NCI-H1694 treated with DMSO at 0.1 percent for 48 hours (cell line): ENCODE measurements at places on chromosomes 7 and 10.

- no peak for DNase-seq
Observed at GRCh38 chr7:133183042-133183794, 69.7 kb upstream of the EXOC4 start.

GRCh38 chr10:17113346-17113745 is 16.3 kb downstream of the CUBN start:
- no peak for DNase-seq

DNA sequence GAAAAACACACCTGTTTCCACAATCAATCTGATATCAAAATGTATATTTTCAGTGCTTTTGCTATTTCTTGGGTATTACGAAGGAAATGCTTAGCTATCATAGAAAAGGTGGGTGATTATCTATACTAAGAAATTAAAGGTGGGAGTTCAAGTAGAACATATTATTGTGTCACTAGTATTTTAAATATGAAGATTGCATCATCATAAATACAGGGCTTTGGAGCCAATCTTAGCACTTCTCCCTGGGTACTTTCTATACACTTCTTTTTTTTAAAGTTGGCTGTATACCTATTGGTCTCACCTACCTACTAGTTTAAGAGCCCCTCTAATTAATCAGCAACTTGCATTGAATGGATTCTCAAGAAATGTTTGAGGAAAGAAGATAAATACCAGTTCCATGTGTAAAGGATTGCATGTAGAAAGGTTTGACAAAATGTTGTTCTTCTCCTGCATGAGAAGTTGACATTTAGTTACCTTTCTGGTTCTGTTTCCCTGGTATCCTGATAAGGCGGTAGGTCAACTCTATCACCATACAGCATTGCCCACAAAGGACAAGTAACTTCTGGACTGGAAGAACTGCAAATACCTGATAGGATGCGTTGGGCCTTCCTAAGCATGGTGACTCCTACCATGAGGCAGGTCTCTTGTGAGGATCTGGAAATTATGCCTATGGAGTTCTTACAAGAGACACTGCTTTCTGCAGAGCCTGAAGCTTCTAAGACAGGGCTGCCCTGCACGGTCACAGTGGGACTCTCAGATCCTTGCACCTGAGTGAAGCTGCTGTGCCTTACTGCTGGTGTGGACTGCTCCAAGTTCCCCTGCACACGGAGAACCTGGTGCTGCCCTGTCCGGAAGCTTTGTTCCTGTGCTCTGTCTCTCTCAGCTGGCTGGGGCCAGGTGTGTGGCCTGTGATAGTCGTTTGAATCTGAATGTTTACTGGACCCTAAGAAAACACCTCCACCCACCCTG is 32.1 kb upstream of the PDSS1 start:
- DNase-seq, result no peak

- no peak for DNase-seq
Observed at GRCh38 chr10:113547426-113547825, 5.4 kb upstream of the HABP2 start.

DNA sequence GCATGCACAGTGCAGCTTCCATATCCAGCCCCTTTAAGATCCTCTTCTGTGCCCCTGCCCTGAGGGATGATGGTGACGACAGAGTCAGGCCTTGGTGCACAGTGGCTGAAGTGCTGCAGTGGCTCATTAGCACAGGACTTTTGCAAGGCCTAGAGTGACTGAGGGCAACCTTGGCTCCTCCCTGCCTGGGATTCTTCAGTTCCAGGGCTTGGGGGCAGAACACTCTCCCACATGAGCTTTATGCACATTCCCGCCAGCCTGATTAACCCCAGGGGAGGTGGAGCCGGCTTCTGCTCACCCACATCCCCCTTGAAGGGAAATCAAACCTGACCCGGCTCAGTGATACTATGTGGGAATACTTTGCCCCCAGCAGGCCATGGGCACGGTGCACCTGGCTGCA is 253.4 kb downstream of the GALNT17 start:
- DNase-seq, result no peak

DNA sequence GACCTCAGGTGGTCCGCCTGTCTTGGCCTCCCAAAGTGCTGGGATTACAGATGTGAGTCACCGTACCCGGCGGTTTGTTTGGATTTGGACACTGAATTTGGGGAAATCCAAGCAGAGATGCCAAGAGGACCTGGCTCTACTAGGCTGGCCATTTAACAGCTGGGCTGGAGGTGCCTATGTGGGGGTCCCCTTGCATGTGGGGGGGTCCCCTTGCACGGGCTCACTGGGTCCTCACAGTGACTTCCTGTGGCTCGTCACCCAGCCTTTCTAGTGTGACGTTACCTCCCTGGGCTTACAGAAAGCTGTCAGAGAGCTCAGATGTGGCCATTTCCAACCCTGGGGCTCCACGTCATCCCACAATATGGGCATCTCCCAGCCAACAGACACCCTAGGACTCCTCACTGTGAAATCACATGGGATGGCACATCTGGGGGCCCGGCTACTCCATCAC is 49.3 kb upstream of the GNA12 start:
- no peak for DNase-seq

GRCh38 chr7:75866114-75866488 is 12.7 kb upstream of the RHBDD2 start:
- no peak for DNase-seq

DNA sequence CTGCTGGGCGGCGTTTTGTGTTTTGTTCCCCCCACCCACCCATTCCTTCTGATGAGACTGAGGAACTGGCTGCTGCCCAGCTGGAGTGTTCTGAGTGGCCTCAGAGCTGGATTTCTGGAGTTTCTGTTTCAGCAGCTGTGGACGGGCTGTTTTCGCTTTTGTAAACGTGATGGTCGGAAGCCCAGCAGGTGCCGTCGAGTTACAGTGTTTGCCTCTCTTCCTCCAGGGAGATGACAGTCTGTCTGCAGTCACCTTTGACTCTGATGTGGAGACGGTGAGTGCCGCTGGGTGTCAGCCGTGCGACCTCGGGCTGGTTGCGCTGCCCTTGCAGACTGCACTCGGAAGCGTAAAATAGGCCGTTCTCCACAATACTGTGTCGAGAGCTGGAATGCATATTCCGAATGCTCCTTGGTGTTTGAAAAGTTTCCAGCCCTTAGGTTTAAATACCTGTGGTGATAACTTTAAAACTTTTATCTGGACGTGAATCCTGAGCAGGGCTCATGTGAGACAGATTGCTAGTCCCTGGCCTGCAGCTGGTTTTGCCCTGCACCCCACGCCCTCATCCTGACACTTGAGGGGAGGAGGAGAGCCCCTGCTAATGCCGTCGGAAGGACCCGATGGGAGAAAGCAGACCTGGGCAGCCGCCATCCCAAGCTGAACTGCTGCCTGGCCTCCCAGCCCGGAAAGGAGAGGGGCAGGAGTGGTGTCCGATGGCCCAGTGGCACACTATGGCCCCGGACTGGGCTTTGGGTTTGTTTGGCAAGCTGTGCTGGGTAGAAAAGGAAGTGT is 8.3 kb downstream of the IQCE start:
- no peak for DNase-seq

GRCh38 chr7:157951300-157952049 is 614.7 kb downstream of the DNAJB6 start:
- no peak for DNase-seq

- DNase-seq, result no peak
Observed at GRCh38 chr10:52853704-52854103, 81.1 kb upstream of the MBL2 start.

DNA sequence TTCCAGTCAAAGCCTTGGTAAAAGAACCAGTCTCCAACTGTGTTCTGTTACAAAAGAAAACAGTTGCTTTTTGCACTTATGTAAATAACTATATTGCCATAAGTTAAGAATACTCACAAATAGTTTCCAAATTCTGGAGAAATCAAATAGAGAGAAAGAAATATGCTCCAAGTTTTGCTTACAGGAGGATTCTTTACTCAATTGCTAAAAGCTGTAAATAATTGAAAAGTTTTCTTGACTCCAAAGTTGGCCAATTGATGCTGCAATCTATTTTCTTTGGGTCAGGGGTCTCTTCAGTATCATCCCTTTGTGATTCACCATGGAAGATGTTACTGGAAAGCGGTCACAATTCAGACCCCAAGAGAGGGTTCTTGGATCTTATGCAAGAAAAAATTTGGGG is 36.0 kb downstream of the NEURL1 start:
- DNase-seq, result no peak

DNA sequence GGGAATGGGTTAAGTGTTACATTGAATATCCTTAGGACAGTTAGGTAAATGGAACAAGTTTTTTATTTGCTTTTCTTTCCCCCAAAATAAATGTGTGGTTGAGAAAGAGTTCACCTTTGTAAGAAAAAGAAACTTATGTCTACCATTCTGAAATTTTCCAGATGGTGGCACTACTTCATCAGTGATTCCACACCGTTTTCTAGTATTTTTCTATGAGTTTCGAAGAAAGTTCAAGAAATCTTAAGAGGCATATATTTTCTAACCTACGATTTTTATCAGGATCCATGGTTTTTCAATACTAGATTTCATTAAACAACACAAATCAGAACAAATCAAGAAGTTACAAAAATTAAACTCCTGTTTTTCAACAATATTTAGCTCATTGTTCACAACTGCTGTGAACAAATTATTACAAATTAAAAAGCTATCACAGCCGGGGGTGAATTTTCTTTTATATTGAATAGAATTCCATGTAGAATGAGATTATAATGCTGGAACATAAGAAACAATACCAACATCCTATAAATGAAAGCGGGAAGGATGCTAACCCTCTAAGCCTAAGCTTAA is 163.1 kb upstream of the NPVF start:
- peak; percentile 36 for DNase-seq

DNA sequence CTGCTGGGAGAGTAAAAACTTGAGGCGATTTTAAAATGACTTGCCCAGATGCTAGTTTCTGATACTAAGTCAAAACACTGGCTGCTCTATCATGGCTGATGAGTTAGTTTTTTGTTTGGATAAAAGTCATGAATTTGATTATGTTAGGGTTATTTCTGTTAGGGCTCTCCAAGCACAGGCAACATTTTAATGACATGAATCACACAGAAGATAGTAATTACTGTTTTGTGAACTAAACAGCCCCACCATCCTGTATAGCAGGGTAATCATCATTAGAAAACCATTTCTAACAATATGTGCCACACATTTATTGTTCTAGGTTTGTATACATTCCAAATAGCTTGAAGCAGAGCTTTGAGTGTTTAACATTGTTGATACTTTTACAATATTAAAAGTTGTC is 750.3 kb downstream of the ANKRD7 start:
- DNase-seq, result no peak

- peak; percentile 2 for DNase-seq
Observed at GRCh38 chr10:31426401-31426800, 107.4 kb downstream of the ZEB1 start.

- DNase-seq, result no peak
Observed at GRCh38 chr7:92141161-92141560, 6.9 kb upstream of the CYP51A1 start.

GRCh38 chr10:21614000-21614399 is 80.0 kb downstream of the MLLT10 start:
- DNase-seq, result no peak

DNA sequence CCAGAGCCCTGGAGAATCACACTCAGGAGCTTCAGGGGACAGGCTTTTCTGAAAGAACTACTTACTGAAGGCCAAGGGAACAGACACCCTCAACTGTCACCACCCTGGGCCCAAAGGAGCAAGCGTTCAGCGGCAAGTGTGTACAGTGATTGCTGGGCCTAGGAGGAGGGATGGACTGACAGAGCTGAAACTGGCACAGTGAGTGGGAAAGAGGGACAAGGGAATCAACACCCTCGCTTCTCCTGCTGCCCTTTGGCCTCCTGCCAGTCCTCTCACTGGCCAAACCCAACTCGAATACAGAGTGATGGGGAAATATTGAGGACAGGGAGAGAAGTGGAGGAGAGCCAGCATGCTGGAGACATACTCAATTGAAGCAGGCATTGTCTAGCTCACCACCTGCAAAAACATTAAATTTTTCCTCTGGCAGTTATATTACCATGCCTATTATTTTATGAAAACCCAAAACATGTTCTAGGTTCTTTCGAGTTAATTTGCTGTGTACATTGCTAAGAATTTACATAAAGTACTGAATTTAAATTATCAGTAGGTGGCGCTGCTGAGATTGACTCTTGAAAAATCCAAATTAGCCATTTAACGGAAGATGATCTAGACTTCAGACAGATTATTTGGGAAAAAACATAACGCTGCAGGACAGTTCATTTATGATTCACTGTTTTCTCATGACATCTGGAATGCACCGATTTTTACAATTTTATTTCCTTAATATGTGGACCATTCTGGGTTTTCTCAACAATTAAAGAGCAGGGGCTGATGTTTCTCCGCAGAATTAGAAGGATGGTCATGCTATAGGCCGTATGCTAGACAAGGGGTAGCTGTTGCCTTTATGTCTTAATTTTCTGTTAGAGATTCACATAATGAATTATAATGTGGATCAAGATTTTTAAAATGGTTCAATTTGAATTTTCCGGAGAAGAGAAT is 14.7 kb upstream of the TMEM236 start:
- peak; percentile 40 for DNase-seq

GRCh38 chr7:46089281-46089680 is 168.2 kb upstream of the IGFBP3 start:
- DNase-seq, result no peak

DNA sequence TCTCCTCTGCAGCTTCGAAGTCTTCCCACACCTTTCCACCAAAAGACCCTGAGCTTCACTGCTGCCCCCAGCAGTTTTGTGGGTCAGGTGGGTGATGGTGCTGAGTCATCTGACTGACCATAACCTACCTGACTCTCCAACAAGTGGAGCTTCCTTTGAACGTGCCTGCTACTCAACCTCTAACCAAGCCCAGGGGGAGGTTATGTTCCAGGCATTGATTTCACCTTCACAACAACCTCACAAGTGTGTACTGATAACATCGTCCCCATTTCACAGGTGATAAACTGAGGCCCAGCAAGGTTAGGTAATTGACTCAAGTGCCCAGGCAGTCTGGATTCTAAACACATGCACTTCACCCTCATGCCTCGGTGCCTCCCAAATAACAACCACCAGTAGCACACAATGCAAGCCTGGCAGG is 66.7 kb downstream of the DLG5 start:
- no peak for DNase-seq
